B cell (primary cell): ENCODE measurements at places on chromosomes 6 and 20. TPM values are rescaled to one million over a fixed set of nuclear protein-coding genes. Genes with fewer than 3 reads are reported as not detected.

The NRSN1 gene
- not detected in 2 replicates for total RNA-seq

The ARID1B gene
- total RNA-seq, result 280 and 297 TPM in 2 replicates

The PHF1 gene
- 179 and 198 TPM in 2 replicates for total RNA-seq

The SLPI gene
- not detected in 2 replicates for total RNA-seq

The SDCBP2 gene
- total RNA-seq, result 1.2 and 1.3 TPM in 2 replicates

The FBXO5 gene
- 14.1 and 14.6 TPM in 2 replicates for total RNA-seq

The FAM83C gene
- not detected in 2 replicates for total RNA-seq

The CST2 gene
- total RNA-seq, result not detected in 2 replicates

The RWDD2A gene
- total RNA-seq, result 2.7 and 2.9 TPM in 2 replicates

The MLIP gene
- not detected in 2 replicates for total RNA-seq

The JPH2 gene
- 0.10 and 0.17 TPM in 2 replicates for total RNA-seq

The EEF1A2 gene
- total RNA-seq, result 1.8 and 2.2 TPM in 2 replicates

The MCCD1 gene
- not detected in 2 replicates for total RNA-seq

The DNMT3B gene
- total RNA-seq, result 0.36 and 0.47 TPM in 2 replicates

The C6orf52 gene
- 1.2 TPM in 1 of 2 replicates, not detected in the other for total RNA-seq

The HAO1 gene
- total RNA-seq, result not detected in 2 replicates

The RAET1L gene
- not detected in 2 replicates for total RNA-seq

The EHMT2 gene
- 86.1 and 87.4 TPM in 2 replicates for total RNA-seq

The CFAP206 gene
- total RNA-seq, result not detected in 2 replicates

The NINL gene
- 5.5 and 7.2 TPM in 2 replicates for total RNA-seq

The KPNA5 gene
- total RNA-seq, result 41.7 and 42.9 TPM in 2 replicates

The UFL1 gene
- total RNA-seq, result 24.6 and 25.0 TPM in 2 replicates

The XKR7 gene
- total RNA-seq, result 0.05 and 0.10 TPM in 2 replicates

The SNX21 gene
- 1.7 and 2.4 TPM in 2 replicates for total RNA-seq

The PRPH2 gene
- 0.10 and 0.15 TPM in 2 replicates for total RNA-seq

The HTR1E gene
- total RNA-seq, result not detected in 2 replicates

The MACROD2 gene
- 5.3 TPM in 2 replicates for total RNA-seq

The TP53TG5 gene
- total RNA-seq, result not detected in 2 replicates

The USP49 gene
- total RNA-seq, result 7.5 and 9.9 TPM in 2 replicates

The FRK gene
- total RNA-seq, result 0.07 TPM in 2 replicates

The L3MBTL3 gene
- total RNA-seq, result 46.4 and 53.8 TPM in 2 replicates

The SLC17A3 gene
- not detected in 2 replicates for total RNA-seq

The HMGA1 gene
- total RNA-seq, result 66.4 and 72.3 TPM in 2 replicates

The CRISP3 gene
- total RNA-seq, result not detected in 2 replicates

The SULF2 gene
- total RNA-seq, result 1.7 TPM in 2 replicates

The CRNKL1 gene
- total RNA-seq, result 25.5 and 32.1 TPM in 2 replicates

The KIF25 gene
- total RNA-seq, result not detected in 2 replicates

The ZC2HC1B gene
- total RNA-seq, result 0.84 and 0.92 TPM in 2 replicates

The TMEM74B gene
- 0.42 and 0.73 TPM in 2 replicates for total RNA-seq

The PGC gene
- total RNA-seq, result not detected in 2 replicates

The KHDC1L gene
- total RNA-seq, result not detected in 2 replicates

The PHACTR3 gene
- not detected in 2 replicates for total RNA-seq

The PRICKLE4 gene
- not detected in 2 replicates for total RNA-seq

The CABLES2 gene
- total RNA-seq, result 8.2 and 8.6 TPM in 2 replicates

The LY86 gene
- total RNA-seq, result 68.7 and 76.7 TPM in 2 replicates

The CEP250 gene
- 78.4 and 78.5 TPM in 2 replicates for total RNA-seq

The PPP2R5D gene
- total RNA-seq, result 23.6 and 26.3 TPM in 2 replicates

The PNPLA1 gene
- total RNA-seq, result 0.12 and 0.32 TPM in 2 replicates
